ENCODE measurements at places on chromosomes 1 and 21.
A peak's percentile ranks its signal among the peaks of the same experiment; 100 is the strongest.

DNA sequence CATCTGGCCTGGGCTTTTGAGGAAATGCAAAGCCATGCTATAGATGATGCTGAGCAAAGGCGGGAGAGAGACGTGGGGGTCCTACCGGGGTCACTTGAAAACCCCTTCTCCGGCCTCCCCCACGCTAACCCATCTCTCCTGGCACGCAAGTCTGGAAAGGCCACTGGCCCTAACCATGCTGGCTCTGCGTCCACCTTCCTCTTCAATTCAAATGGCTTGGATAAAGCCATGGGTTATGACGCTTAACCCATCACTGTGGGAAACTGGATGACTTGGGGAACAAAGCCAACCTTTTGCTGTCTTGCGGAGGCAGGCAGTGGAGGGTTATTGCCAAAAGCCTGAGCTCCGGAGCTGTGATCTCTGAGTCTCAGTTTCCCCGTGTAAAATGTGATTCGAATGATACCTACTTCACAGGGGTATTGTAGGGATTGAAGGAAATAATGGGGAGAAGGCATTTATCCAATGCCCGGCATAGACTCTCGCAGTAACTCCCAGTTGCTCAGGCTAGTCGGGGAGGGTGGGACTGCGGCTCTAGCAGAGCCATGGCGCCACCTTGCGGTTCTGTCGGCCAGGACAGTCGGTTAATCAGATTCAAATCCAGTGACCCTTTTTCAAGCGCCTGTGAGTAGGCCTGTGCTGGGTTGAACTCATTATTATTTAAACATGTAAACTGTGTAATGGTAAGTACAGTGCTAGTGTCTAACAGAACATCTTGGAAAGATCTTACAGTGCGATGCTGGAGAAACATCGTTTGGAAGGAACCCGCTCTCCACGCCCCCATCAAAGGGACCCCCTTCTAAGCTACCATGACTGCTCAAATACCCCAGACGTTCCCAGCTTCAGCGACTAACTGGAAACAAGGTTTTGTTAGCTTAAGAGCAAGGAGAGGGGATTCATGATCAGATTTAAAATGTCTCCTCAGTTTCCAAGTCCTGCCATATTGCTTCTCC lies 20.3 kb downstream of the NEK2 start:
- DNase-seq: peak; percentile 88

DNA sequence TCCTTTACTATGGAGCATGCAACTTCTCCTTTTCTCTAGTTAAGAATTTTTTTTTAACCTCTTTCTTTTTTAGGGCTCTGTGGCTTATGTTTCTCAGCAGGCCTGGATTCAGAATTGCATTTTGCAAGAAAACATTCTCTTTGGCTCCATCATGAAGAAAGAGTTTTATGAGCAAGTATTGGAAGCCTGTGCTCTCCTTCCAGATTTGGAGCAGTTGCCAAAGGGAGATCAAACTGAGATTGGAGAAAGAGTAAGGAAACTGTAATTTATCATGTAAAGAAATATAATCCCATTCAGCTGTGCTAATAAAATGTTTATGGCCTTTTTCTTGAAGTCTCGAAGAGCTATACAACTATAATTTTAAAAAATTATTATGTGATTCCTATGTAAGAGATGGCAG lies 70.1 kb downstream of the HSPA13 start:
- no peak for DNase-seq

- no peak for DNase-seq
These were observed 25.3 kb upstream of the ATP5PO start for GRCh38 chr21:33940881-33941245.

DNA sequence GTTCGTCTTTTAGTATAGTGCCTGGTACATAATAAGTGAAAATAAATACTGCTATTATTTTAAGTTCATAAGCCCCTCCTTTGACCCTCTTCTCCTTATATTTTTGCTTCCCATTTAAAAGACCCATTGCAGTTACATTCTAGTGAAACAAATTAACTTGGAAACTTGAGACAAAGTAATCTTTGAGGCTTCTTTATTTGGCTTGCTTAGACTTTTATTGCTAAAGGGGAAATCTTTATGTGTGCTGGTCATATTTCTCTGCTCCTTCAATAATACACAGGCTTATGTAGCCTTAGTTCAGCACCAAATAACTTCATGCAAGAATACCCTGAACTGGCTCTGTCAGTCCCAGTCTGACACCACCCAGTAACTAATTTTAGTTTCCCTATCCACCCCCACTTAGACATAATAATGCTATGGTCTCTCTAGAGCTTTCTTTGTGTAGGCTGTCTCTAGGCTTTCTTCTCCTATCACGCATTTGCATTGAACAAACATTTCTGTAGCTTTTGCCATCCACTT lies 257.8 kb downstream of the OMA1 start:
- no peak for DNase-seq

- no peak for DNase-seq
These were observed 153.8 kb upstream of the HMGB4 start for GRCh38 chr1:33709783-33710718.

DNA sequence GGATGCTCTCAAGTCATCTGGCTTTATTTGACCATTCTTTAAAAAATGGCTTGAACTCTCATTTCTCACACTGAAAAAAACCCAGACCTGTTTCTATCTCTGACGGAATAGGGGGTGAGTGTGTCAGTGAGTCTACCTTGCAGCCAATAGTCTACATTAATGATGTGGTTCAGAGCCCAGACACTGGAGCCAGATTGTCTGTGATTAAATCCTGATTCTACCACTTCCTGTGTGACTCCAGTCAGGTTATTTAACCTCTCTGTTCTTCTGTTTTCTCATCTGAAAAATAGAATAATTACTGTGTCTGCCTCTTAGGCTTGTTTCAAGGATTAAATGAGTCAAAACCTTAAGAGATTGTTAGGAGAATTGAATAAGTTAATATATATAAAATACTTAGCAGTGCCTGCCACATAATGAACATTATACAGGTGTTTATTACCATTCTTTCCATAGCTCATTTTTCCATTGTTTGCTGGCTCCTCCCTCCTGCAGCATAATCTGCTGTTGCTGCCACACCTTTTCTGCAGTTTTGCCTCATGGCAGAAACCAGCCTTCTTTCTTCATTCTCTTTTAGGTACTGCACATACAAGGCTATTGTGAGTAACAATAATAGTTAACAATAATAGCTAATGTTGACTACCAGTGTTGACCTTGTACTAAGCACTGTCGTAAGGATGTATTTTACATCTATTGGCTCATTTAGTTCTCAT lies 157.6 kb upstream of the IVNS1ABP start:
- no peak for DNase-seq
